HuH-7.5 (cell line): ENCODE measurements at places on chromosomes 16 and 17.
A peak's percentile ranks its signal among the peaks of the same experiment; 100 is the strongest.

DNA sequence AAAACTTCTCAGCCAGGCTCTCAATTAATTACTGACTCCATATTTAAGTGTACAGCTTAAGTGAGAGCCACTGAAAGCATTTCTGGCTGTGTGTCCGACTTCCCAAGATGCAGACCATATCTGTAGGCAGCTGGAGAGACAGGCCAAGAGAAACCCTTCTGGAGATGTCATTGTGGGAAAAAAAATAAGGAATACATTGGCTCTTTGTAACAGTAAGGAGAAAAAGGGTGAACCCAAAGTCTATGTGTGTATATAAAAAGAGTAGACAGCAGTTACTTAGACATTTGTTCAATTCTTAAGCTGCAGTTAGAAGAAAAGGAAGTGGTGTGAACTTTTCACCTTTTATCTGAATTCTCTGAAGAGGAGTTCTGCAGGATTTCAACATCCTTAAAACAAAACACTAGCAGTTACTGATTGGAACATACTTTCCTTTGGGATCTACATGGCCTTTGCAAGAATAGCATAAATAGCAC is 21.7 kb downstream of the FAM117A start:
- no peak for DNase-seq

GRCh38 chr17:42979511-42980273 is at the start of gene PTGES3L:
Gene PTGES3L, minus strand, starts transcription at chr17:42980080. Its CDS starts 27 bp downstream, at chr17:42980053.
- DNase-seq: peak; percentile 65

DNA sequence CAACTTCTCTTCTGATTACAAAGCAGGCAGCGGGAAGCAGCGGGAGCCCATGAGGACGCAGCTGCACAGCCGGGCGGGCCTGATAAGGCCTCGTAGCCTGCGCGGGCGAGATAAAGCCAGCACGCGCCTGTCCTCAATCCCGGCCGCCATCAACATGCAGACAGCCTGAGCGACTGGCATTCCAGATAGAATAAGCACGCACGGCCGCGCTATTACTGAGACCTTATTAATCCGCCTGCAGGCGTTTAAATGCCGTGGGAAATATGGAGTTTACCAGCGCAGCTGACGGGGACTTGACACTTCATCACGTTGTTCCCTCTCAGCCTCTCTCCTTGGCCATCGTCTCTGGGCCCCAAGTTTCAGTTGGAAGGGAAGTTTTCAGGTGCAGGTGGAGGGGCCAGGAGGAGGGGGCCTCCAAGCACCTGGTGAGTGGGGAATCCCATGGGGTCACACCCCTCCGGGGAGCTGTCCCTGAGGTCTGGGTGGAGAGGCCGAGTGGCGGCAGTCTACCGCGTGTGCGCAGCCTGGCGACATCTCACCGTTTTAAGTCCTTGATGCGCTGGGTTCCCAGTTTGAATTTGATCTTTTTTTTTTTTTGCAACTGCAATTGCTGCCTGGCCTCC is 27.3 kb upstream of the CBFA2T3 start:
- DNase-seq: no peak

- DNase-seq: no peak
Observed at GRCh38 chr17:37476431-37477120, 13.1 kb upstream of the DUSP14 start.

GRCh38 chr16:47858333-47858982 is 297.3 kb downstream of the ABCC12 start:
- no peak for DNase-seq

- no peak for DNase-seq
Observed at GRCh38 chr17:77644181-77645071, 314.1 kb upstream of the TNRC6C start.

GRCh38 chr16:81558444-81559175 is 114.0 kb downstream of the CMIP start:
- DNase-seq: peak; percentile 75
